SK-N-SH (cell line): ENCODE measurements at places on chromosomes 12 and 14.

GRCh38 chr12:71183018-71183417 lies 25.2 kb upstream of the TSPAN8 start:
- H3K27ac ChIP-seq, result no peak overlapping the region
- DNase-seq, result no peak
- no peaks in the 10 kb centered on the region for H3K36me3 ChIP-seq
- no peak overlapping the region for H3K4me3 ChIP-seq
- H3K27me3 ChIP-seq, result no peaks in the 10 kb centered on the region

GRCh38 chr12:122865268-122866231 lies 30.3 kb downstream of the HIP1R start:
- no peak overlapping the region for H3K27ac ChIP-seq
- peaks cover 51% of the 10 kb centered on the region; the same call in 1 of the 2 replicates for H3K36me3 ChIP-seq
- DNase-seq, result peak; percentile 79
- peaks cover 16% of the 10 kb centered on the region; the same call in 1 of the 2 replicates for H3K4me1 ChIP-seq
- no peaks in the 10 kb centered on the region for H3K27me3 ChIP-seq
- no peak overlapping the region for H3K4me3 ChIP-seq

- peaks cover 10% of the 10 kb centered on the region; the same call in 1 of the 2 replicates for H3K4me1 ChIP-seq
- peak overlapping the region; percentile 86 for H3K27ac ChIP-seq
- DNase-seq, result peak; percentile 85
- H3K4me3 ChIP-seq, result peak overlapping the region; percentile 47
- no peaks in the 10 kb centered on the region for H3K27me3 ChIP-seq
Measured at GRCh38 chr12:52873832-52874572, 25.2 kb upstream of the KRT78 start.

DNA sequence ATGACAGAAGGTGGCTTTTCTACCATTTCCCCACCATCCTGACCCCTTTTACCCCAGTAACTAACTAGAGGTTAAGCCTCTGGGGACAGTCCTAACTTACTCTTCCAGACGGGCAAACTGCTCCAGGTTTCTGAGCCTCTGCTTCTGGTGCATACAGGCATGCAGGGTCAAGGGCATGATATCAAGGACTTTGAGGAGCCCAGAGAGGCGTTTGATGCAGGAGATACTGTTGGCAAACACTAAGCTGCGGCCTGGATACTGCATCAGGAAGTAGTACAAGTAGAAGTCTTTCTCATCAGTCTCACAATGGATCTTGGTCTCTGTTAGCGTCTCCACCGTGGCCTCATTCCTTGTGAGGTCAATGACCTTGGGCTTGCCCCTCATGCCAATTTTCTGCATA lies 21.0 kb downstream of the DDX24 start:
- H3K4me1 ChIP-seq, result peaks cover 10% of the 10 kb centered on the region; the same call in 1 of the 2 replicates
- H3K27me3 ChIP-seq, result no peaks in the 10 kb centered on the region
- no peak for DNase-seq
- H3K4me3 ChIP-seq, result no peak overlapping the region
- H3K27ac ChIP-seq, result no peak overlapping the region

DNA sequence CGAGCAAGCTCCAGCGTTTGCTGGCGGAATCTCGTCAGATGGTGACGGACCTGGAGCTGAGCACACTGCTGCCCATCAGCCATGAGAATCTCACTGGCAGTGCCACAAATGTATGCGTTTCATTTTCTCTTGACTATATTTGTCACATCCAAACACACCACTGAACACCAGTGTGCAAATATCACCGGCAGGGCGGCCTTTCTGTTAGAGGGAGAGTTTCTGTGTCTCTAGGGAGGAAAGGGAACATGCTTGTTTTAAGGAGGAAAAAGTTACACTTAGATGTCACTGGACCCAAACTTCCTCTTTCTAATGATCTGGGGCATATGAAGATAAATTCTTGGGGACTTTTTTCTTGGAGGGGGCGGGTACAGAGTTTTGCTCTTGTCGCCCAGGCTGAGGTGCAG lies 21.9 kb upstream of the HIP1R start:
- no peaks in the 10 kb centered on the region for H3K4me1 ChIP-seq
- H3K27ac ChIP-seq, result no peak overlapping the region
- no peaks in the 10 kb centered on the region for H3K27me3 ChIP-seq
- no peaks in the 10 kb centered on the region for H3K36me3 ChIP-seq
- no peak overlapping the region for H3K4me3 ChIP-seq

DNA sequence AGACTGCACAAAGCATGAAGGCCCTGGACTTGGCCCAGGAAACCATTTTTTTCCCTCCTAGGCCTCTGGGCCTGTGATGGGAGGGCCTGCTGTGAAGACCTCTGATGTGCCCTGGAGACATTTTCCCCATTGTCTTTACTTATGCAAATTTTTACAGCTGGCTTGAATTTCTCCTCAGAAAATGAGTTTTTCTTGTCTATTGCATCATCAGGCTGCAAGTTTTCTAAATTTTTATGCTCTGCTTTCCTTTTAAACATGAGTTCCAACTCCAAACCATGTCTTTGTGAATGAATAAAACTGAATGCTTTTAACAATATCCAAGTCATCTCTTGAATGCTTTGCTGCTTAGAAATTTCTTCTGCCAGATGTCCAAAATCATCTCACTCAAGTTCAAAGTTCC lies 43.7 kb upstream of the TRHDE start:
- H3K27ac ChIP-seq, result no peak overlapping the region
- no peaks in the 10 kb centered on the region for H3K36me3 ChIP-seq
- H3K4me3 ChIP-seq, result no peak overlapping the region
- no peak for DNase-seq

DNA sequence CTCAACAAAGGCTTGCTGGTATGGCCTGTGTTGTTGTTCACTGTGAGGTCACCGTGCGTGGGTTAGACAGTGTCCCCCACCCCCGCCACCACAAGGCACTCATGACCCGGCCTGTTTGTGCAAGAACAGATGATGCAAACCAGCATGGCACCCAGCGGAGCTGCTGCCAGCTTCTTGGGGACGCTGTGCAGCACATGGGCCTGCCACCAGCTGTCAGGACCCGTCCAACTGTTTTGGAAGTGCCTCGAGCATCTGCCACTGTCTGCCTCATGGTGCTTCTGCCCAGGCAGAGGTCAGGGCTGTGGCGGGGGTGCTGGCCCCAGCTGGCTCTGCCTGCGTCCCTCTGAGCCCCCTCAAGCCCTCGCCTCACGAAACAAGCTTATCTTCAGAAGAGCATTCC lies 1.5 kb downstream of the ASB2 start:
- peaks cover 3% of the 10 kb centered on the region; the same call in 1 of the 2 replicates for H3K4me1 ChIP-seq
- no peak overlapping the region for H3K4me3 ChIP-seq
- H3K27me3 ChIP-seq, result no peaks in the 10 kb centered on the region
- no peaks in the 10 kb centered on the region for H3K36me3 ChIP-seq
- H3K27ac ChIP-seq, result no peak overlapping the region

DNA sequence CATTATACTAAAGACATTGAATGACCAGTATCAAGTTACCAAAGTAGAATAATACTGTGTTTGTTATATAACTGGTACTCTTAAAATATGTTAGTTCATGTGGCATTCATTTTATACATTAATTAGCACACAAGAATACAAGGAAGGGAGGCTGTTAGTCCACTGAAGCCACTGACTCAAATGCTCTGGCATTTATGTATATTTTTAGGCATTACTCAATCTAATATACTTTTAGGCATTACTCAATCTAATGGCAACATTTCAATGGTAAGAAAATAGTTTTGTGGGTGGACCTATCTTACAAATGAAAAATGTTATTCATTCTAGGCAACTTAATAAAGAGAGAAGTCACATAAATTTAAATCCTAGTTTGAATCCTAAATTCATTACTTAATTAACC lies 874.4 kb upstream of the USP15 start:
- no peaks in the 10 kb centered on the region for H3K36me3 ChIP-seq
- no peak overlapping the region for H3K4me3 ChIP-seq

GRCh38 chr12:119589097-119589496 lies 4.5 kb upstream of the TMEM233 start:
- peaks cover 5% of the 10 kb centered on the region; the same call in 1 of the 2 replicates for H3K4me1 ChIP-seq
- H3K27me3 ChIP-seq, result no peaks in the 10 kb centered on the region
- no peaks in the 10 kb centered on the region for H3K36me3 ChIP-seq
- no peak overlapping the region for H3K4me3 ChIP-seq

DNA sequence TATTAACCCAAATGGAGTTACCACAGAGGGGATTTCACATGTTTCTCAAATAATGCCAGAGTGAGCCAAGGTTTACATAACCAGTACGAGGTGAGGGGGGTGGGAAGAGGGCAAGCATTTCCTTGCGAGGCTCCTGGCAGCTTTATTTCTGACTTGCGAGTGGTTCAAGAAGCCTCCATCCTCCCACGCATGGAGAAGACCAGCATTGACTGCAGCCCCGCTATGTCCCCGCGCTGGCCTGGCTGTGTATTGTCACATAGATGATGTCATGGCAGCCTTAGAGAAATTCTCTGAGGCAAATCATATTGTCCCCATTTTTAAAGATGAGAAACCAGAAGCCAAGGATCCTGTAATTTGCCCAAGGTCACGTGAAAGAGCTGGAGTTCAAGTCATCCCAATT lies 188.2 kb downstream of the CACNA1C start:
- H3K27ac ChIP-seq, result no peak overlapping the region
- no peak for DNase-seq
- H3K27me3 ChIP-seq, result no peaks in the 10 kb centered on the region
- no peaks in the 10 kb centered on the region for H3K36me3 ChIP-seq
- peaks cover 37% of the 10 kb centered on the region for H3K4me1 ChIP-seq
- no peak overlapping the region for H3K4me3 ChIP-seq

DNA sequence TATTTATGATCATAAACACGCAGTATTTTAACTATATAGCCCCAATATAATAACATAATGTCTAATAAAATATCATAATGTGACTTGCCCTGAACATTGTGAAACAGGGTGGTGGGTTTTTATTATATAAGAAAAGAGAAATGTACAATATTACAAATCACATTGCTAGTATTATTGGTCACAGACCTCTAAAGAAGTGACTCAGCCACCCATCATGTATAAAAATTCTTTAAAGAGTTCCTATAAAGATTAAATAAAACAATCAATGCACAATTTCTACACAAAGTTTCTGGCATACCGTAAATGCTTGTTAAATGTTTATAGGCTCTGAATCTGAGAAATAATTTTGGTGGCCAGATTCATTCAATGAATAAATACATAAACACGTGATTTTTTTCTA lies 28.9 kb downstream of the ABCC9 start:
- no peak overlapping the region for H3K27ac ChIP-seq
- no peaks in the 10 kb centered on the region for H3K27me3 ChIP-seq
- H3K36me3 ChIP-seq, result no peaks in the 10 kb centered on the region
- no peak for DNase-seq
- H3K4me1 ChIP-seq, result no peaks in the 10 kb centered on the region

GRCh38 chr12:32451816-32452215 lies 52.5 kb downstream of the FGD4 start:
- DNase-seq, result no peak
- no peak overlapping the region for H3K4me3 ChIP-seq
- no peaks in the 10 kb centered on the region for H3K36me3 ChIP-seq
- H3K4me1 ChIP-seq, result peaks cover 19% of the 10 kb centered on the region

DNA sequence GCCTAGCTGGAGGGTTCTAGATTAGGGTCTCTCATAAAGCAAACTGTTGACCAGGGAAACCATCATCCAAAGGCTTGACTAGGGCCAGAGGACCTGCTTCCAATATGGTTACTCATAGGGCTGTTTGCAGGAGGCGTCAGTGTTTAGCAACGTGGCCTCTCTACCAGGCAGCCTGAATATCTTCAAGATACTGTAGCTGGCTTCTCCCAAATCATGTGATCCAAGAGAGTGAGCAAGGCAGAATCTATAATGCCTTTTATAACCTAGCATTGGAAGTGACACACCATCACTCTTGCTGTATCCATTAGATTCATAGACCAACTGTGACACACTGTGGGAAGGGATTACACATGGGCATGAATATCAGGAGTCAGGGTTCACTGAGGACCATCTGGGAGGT lies 17.3 kb downstream of the TPH2 start:
- peaks cover 13% of the 10 kb centered on the region; the same call in 1 of the 2 replicates for H3K4me1 ChIP-seq
- no peak for DNase-seq
- H3K36me3 ChIP-seq, result no peaks in the 10 kb centered on the region
- no peak overlapping the region for H3K4me3 ChIP-seq

- H3K36me3 ChIP-seq, result no peaks in the 10 kb centered on the region
- no peak overlapping the region for H3K4me3 ChIP-seq
- H3K27ac ChIP-seq, result no peak overlapping the region
- no peaks in the 10 kb centered on the region for H3K27me3 ChIP-seq
Measured at GRCh38 chr14:38217553-38217952, 9.8 kb downstream of the SSTR1 start.

- no peak overlapping the region for H3K27ac ChIP-seq
- DNase-seq, result peak; percentile 26
- H3K4me1 ChIP-seq, result no peaks in the 10 kb centered on the region
- H3K36me3 ChIP-seq, result no peaks in the 10 kb centered on the region
- H3K27me3 ChIP-seq, result no peaks in the 10 kb centered on the region
Measured at GRCh38 chr14:100292301-100292775, 13.9 kb downstream of the SLC25A29 start.

DNA sequence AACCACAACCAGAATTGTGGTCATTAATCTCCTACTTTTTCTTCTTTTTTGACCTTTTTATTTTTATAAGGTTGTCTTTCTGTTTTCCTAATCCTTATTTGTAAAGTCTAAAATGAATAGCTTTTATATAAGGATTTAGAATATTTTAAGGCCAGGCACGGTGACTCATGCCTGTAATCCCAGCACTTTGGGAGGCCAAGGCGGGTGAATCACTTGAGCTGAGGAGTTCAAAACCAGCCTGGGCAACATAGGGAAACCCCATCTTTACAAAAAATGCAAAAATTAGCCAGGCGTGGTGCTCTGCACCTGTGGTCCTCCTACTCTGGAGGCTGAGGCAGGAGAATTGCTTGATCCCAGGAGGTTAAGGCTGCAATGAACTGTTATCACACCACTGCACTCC lies 55.1 kb downstream of the IFT81 start:
- no peaks in the 10 kb centered on the region for H3K27me3 ChIP-seq
- DNase-seq, result no peak
- peaks cover 22% of the 10 kb centered on the region; the same call in 1 of the 2 replicates for H3K4me1 ChIP-seq
- H3K27ac ChIP-seq, result no peak overlapping the region

DNA sequence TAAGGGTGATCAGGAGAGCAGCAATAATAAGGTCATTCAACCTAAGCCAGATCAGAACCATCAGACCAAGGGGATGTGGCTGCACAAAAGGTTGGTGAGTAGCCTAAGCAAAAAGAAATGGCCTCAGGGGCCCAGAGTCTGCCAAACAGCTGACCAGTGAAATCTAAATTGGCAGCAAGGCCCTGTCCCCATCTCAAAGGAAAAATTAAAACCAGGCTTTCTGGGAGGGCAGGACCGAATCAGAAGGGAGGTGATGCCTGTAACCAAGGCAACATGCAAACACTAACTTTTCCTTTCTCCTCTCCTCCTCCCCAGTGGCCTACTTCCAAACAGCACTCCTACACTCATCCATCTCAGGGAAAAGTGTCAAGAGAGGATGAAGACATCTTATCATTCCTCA lies 256.4 kb downstream of the NUAK1 start:
- peaks cover 4% of the 10 kb centered on the region; the same call in 1 of the 2 replicates for H3K4me1 ChIP-seq
- no peak overlapping the region for H3K27ac ChIP-seq
- no peaks in the 10 kb centered on the region for H3K27me3 ChIP-seq
- DNase-seq, result peak; percentile 28
- no peak overlapping the region for H3K4me3 ChIP-seq

- no peaks in the 10 kb centered on the region for H3K27me3 ChIP-seq
- H3K4me1 ChIP-seq, result peaks cover 3% of the 10 kb centered on the region; the same call in 1 of the 2 replicates
- no peak overlapping the region for H3K27ac ChIP-seq
- peaks cover 57% of the 10 kb centered on the region; the same call in 1 of the 2 replicates for H3K36me3 ChIP-seq
- H3K4me3 ChIP-seq, result no peak overlapping the region
- peak; percentile 34 for DNase-seq
Measured at GRCh38 chr14:104773505-104774452, 20.8 kb downstream of the SIVA1 start.

- no peaks in the 10 kb centered on the region for H3K27me3 ChIP-seq
- H3K27ac ChIP-seq, result peak overlapping the region; percentile 64
Measured at GRCh38 chr12:105420046-105420445, 89.6 kb downstream of the C12orf75 start.
